ENCODE measurements at places on chromosomes 6 and 20.

GRCh38 chr6:46876126-46876525 is 45.6 kb downstream of the ADGRF5 start:
- peak; percentile 85 for DNase-seq

DNA sequence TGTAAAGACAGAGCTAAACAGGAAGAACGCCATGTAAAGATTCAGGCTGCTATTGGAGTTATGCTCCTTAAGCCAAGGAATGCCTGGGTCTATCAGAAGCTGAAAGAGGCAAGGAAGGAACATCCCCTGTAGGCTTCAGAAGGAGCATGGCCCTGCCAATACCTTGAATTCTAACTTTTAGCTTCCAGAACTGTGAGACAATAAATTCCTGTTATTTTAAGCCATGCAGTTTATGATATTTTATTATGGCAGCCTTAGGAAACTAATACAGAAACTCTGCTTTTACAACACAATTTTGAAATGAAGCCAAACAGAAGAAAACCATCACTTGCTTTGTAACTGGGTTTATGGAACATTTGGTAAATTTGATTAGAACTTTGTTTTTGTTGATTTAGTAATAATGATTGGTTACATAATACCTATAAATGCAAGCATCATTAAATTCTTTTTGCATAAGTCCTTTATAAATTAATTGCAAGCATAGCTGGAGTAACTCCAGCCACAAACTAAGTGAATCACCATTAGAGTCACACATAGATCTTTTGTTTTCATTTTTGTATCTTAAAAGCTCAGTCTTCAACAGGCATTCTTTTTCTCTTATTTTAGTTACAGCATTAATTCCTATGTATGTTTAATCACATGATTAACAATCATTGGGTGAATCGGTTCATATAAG is 33.5 kb upstream of the TSPYL1 start:
- peak; percentile 28 for DNase-seq

- DNase-seq, result no peak
These were observed 429.7 kb downstream of the KIF16B start for GRCh38 chr20:16143596-16143995.

DNA sequence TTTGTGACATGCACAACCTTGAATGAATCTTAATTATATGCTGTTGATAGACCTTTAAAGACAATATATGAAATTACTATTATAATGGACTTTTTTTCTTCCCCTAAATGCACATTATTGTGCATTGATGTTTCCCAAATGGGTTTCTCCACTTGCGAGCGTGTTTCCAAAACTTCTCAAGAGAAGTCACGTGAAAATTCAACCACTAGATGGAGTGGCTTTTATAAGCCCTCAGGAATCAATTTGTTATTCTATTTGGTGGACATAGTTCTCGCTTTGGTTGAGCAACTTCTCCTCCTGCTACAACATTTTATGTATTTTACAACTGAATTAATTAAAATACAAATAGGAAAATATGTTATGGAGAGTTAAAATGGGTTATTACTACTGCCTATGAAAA is 9.0 kb downstream of the CNR1 start:
- DNase-seq, result no peak

- DNase-seq, result no peak
These were observed 440.6 kb upstream of the EPHA7 start for GRCh38 chr6:93859971-93860370.
